ENCODE measurements at places on chromosomes 13 and 19. TPM values are rescaled to one million over a fixed set of nuclear protein-coding genes. Genes with fewer than 3 reads are reported as not detected.

GRCh38 chr13:53017433-53017970 lies 11.1 kb upstream of the OLFM4 start:
- no peak overlapping the region for H3K4me3 ChIP-seq
- no peak for DNase-seq
- H3K27ac ChIP-seq, result no peak overlapping the region
- H3K4me1 ChIP-seq, result no peaks in the 10 kb centered on the region

- H3K27me3 ChIP-seq, result peaks cover 10% of the 10 kb centered on the region
- no peak overlapping the region for H3K27ac ChIP-seq
- no peaks in the 10 kb centered on the region for H3K36me3 ChIP-seq
- no peak for DNase-seq
- no peaks in the 10 kb centered on the region for H3K4me1 ChIP-seq
These were observed 44.0 kb upstream of the FLT1 start for GRCh38 chr13:28538932-28539331.

The C5AR1 gene
- 1.3 TPM for polyA plus RNA-seq

The R3HDM4 gene
- 41.4 TPM for polyA plus RNA-seq

GRCh38 chr19:5961969-5962945 lies 15.7 kb downstream of the RANBP3 start:
- no peaks in the 10 kb centered on the region for H3K27me3 ChIP-seq
- DNase-seq, result no peak
- H3K4me1 ChIP-seq, result peaks cover 57% of the 10 kb centered on the region
- H3K4me3 ChIP-seq, result no peak overlapping the region
- H3K36me3 ChIP-seq, result no peaks in the 10 kb centered on the region

GRCh38 chr19:16739546-16739945 lies 19.9 kb downstream of the NWD1 start:
- H3K36me3 ChIP-seq, result no peaks in the 10 kb centered on the region
- no peak for DNase-seq
- H3K27me3 ChIP-seq, result no peaks in the 10 kb centered on the region
- no peak overlapping the region for H3K27ac ChIP-seq

DNA sequence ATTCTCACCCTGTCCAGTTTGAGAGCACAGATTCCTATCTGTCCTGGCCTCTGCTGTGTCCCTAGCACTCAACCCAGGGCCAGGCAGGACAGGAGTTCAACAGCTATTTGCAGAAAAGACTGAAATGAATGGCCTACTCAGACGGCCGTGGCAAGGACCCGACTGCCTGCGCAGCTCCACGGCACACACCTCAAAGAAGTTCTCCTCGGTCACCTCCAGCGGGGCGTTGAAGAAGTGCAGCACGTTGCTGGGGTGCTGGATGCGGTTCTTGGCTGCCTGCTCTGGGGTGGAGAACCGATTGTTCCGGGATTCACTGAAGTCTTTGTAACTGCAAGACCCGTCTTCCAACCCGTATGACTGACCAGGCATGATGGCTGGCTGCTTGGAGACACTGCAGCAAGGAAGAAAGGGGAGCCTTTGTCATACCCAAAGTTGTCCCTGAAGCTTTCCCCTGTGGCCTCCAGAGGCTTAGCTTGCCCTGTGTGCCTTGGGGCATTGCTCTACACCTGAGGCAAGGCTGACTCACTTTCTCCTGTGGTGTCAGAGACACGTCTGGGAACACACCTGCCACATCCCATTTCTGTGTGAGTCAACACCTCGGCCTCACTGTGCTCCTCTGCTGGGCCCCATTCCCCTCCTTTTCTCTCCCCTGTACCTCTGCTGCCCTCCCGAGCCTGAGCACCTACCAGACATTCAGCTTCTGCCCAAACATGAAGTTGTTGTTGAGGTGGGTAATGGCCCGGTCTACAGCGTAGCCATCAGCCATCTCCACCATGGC lies 6.8 kb upstream of the ECH1 start:
- H3K36me3 ChIP-seq, result peaks cover 66% of the 10 kb centered on the region
- peak overlapping the region; percentile 82 for H3K27ac ChIP-seq
- peaks cover 30% of the 10 kb centered on the region for H3K4me1 ChIP-seq
- H3K27me3 ChIP-seq, result no peaks in the 10 kb centered on the region

Measured in SK-N-SH (cell line).